ENCODE measurements at places on chromosomes 16 and 17.

DNA sequence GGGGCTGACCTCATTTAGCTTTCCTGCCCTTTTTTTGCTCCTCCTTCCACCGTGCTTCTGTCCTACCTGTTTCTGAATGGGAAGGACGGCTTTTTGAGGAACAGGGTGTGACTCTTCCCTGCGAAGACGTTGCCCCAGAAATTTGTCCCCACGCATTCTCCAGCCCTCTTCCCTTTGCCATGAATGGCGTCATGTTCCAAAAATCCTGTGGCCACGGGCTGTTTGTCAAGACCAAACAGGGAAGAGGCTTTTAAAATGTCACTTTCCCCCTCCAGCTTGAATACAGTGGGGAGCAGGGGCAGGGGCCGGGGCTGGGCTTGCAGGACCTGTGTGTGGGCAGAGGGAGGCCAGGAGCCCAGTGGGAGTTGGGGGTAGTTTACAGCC lies 13.9 kb downstream of the MPRIP start:
- DNase-seq, result no peak

- no peak for DNase-seq
Observed at GRCh38 chr16:65538976-65539375, 417.1 kb upstream of the CDH11 start.

GRCh38 chr16:11613381-11614303 lies 26.9 kb upstream of the LITAF start:
- DNase-seq, result no peak

- no peak for DNase-seq
Observed at GRCh38 chr17:218432-219110, 37.1 kb upstream of the DOC2B start.

DNA sequence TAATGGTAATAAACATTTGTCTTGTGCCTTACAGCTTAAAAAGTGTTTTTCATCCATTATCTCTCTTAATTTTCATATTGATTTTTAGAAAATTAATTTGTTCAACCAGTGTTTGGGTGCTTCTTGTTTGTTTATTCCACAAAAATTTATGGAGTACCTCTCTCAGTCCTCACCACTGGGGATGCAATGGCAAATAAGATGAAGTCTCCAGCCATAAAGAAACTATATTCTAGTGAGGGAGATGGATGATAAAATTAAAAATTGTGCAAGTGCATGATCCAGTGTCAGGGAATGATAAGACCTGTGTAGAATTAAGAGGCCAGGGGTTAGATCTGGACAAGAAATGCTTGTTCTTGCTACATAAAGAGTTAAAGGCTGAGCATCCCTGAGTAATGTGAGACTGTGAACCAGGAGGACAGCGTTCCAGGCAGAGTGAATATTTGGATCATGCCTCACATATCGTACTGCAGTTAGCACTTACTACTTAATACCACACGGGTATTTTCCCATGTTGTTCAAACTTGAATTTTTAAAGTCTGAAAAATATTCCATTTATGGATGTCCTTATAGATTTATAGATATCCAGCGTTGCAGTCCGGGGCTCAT lies 535.7 kb upstream of the HSBP1 start:
- DNase-seq, result no peak

DNA sequence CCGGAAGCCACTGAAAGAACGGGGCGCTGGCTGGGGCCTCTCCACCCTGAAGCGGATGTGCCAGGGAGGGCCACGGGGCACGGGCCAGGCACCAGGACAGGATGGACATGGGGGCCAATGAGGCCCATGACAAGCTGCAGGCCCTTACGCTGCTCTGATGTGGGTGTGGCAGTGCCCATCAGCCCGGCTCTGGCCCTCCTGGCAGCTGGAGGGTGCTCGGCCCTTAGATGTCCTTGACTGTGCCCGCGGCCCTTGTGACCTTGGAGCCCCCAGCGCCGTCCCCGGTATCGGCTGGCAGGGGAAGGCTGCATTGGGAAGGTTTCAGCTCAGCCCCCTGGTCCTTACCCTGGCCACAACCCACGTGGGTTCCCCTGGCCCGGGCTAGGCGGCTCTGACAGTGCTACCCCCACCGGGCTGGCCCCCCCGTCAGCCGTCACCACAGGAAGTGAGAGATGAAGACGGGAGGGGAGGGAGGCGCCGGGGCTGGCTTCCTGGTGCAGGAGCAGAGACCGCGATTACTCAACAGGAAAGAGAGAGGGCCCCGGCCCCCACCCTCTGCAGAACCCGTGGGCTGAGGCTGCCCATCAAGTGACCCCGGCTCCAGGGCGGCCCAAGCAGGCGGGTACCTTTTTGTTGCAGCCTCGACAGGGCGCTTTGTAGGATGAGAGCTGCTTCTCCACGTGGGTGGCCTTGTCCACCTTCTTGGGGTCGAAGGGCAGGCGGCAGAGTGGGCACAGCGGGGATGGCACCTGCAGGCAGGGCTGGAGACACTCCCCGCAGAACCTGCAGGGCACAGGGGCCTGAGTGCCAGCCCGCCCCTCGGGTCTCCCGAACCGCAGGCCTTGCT lies 5.3 kb downstream of the RNF166 start:
- peak; percentile 63 for DNase-seq

DNA sequence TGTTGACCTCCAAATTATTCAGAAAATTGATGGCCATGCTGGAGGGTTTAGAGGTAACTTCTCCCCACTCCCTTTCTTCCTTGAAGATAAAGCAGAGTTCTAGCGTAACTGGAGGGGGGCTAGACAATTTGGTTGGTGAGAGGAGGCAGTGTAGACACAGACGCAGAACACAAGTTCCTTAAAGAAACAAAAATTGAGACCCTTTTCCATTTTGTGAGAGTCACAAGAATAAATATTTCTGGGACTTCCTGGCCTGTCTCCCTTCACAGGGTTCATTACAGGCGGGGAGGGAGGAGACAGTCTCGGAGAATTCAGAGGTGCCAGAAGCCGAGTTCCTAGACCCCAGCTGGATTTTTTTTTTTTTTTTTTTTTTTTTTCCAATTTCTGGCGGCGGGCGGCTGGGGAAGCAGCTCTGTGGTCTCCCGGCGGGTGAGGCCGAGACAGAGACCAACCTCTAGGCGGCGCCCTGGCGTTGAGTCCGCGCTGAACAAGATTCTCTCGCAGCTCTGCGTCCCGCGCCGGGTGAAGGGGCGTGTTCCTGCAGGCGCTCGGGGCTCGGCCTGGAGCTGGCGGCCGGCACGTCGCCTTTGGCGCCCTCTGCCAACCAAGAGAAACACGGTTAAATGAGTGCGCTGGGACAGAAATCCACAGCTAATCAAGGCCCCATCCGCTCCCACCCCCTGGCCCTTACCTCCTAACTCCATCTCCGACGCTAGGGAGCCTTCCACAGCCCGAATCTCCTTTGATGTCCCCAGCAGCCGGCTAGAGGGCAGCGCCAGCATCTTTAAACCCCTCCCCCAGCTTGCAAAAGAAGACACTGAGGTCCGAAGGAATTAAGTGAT lies 10.2 kb upstream of the HOXB9 start:
- DNase-seq, result no peak

DNA sequence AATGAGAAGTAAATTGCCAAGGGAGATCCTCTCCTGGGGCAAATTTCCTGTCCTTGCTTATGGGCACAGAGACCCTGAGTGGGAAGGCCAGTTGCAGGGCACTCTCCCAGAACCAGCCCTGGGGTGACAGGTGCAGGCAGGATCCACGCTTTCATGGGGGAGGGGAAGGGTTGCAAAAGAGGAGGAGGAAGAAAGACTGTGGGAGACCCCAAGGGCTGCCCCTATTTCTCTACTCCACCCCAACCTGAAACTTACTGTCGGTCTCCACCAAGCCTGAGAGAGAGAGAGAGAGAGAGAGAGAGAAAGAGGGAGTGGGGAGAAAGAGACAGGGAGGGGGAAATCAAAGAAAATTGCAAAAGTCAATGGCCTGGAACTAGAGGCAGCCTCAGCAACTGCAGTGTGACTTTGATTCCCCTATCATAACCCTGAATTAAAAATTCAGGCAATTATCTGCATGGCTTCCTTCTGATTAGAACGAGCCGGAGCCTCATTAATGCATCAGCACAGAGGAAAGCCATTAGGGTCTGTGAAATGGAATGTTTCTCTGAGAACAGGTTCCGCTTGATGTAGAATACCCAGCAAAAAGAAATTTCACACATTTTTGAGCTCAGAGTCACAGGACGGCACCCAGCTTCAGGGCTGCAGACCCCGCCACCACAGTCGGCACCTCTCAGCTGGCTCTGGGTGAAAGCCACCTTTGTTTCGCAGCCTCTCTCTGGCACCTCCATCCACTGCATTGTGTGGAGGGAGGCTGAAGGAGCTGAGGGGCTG lies 45.1 kb upstream of the HNF1B start:
- DNase-seq, result no peak

Data from omental fat pad (tissue), 4 donors.